ENCODE measurements at places on chromosomes 16 and 17. TPM values are rescaled to one million over a fixed set of nuclear protein-coding genes. Genes with fewer than 3 reads are reported as not detected.

Gene C16orf74
- total RNA-seq: 1.5 TPM

DNA sequence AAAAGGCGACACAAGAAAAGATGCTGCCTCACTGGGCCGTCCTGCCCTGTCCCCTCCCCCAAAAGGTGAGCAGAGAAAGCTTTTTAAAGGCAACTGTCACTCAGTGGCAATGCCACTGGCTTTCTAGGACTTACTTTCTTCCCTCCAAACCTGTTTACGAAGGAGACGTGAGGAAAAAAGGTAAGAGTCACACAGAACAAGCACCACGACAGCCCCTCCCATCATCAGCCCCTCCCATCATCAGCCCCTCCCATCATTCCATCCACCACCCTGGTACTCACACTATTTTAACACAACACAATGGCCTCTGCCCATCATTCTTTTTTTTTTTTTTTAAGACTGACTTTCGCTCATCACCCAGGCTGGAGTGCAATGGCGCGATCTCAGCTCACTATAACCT, 77.1 kb downstream of the NXN start:
- no peak overlapping the region for H3K4me3 ChIP-seq
- no peaks in the 10 kb centered on the region for H3K36me3 ChIP-seq
- H3K4me1 ChIP-seq: no peaks in the 10 kb centered on the region
- peak overlapping the region; percentile 78 for H3K27ac ChIP-seq
- peaks cover 31% of the 10 kb centered on the region for H3K27me3 ChIP-seq

Gene DBF4B
- total RNA-seq: 3.5 TPM

- H3K27ac ChIP-seq: no peak overlapping the region
- H3K36me3 ChIP-seq: no peaks in the 10 kb centered on the region
- H3K4me3 ChIP-seq: no peak overlapping the region
- no peak for DNase-seq
- H3K27me3 ChIP-seq: no peaks in the 10 kb centered on the region
- no peaks in the 10 kb centered on the region for H3K4me1 ChIP-seq
Measured at GRCh38 chr16:86892509-86892908, 314.2 kb downstream of the FOXL1 start.

GRCh38 chr16:56974549-56975300, 13.0 kb downstream of the CETP start:
- no peaks in the 10 kb centered on the region for H3K36me3 ChIP-seq
- no peak for DNase-seq
- H3K4me3 ChIP-seq: no peak overlapping the region
- H3K4me1 ChIP-seq: peaks cover 14% of the 10 kb centered on the region
- peak overlapping the region; percentile 32 for H3K27ac ChIP-seq
- H3K27me3 ChIP-seq: no peaks in the 10 kb centered on the region

Gene BICDL2
- 0.38 TPM for total RNA-seq

DNA sequence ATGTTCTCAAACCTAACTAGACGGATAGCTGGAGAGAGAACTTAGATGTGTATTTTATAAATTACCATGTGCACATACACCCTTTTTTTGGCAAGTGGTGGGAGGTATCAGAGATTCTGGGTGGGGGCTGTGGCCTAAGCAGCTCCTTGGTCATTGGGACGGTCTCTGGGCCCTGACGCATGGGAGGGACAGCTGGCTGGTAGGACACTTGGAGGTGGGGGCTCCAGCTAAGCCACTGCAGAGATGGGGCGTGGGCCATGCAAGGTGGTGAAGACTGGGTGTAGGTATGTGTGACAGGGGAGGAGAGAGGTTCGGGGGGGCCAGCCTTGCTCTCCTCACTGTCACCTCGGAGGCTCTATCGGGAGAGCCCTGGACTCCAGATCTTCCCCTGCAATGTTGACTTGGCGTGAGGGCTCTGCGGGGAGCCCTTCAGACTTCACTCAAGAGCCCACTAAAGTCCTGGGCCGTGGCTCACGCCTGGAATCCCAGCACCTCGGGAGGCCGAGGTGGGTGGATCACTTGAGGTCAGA, 17.1 kb downstream of the C1QTNF1 start:
- H3K4me1 ChIP-seq: no peaks in the 10 kb centered on the region
- no peak for DNase-seq
- H3K27me3 ChIP-seq: no peaks in the 10 kb centered on the region
- no peak overlapping the region for H3K4me3 ChIP-seq
- no peak overlapping the region for H3K27ac ChIP-seq

Gene TELO2
- total RNA-seq: 14.0 TPM

Gene IGSF6
- total RNA-seq: 10.7 TPM

- H3K27ac ChIP-seq: no peak overlapping the region
- H3K36me3 ChIP-seq: no peaks in the 10 kb centered on the region
- H3K4me1 ChIP-seq: no peaks in the 10 kb centered on the region
- DNase-seq: no peak
- no peak overlapping the region for H3K4me3 ChIP-seq
Measured at GRCh38 chr16:49739381-49739780, 116.5 kb downstream of the ZNF423 start.

DNA sequence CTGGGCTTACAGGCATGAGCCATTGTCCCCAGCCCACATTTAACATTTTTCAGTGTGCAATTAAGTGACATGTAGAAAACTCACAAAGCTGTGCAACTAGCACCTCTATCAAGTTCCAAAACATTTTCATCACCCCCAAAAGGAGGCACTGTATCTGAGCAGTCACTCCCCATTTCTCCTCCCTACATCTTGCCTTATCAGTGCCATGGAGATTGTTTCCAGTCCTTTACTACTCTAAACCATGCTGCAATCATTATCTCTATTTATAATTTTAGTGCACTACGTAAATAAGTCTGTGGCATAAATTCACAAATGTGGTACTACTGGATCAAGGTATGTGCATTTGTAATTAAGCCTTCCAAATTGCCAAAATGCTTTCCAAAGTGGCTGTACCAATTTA, 7.6 kb downstream of the MRPS23 start:
- no peak overlapping the region for H3K27ac ChIP-seq
- no peak for DNase-seq
- no peak overlapping the region for H3K4me3 ChIP-seq
- H3K4me1 ChIP-seq: no peaks in the 10 kb centered on the region

DNA sequence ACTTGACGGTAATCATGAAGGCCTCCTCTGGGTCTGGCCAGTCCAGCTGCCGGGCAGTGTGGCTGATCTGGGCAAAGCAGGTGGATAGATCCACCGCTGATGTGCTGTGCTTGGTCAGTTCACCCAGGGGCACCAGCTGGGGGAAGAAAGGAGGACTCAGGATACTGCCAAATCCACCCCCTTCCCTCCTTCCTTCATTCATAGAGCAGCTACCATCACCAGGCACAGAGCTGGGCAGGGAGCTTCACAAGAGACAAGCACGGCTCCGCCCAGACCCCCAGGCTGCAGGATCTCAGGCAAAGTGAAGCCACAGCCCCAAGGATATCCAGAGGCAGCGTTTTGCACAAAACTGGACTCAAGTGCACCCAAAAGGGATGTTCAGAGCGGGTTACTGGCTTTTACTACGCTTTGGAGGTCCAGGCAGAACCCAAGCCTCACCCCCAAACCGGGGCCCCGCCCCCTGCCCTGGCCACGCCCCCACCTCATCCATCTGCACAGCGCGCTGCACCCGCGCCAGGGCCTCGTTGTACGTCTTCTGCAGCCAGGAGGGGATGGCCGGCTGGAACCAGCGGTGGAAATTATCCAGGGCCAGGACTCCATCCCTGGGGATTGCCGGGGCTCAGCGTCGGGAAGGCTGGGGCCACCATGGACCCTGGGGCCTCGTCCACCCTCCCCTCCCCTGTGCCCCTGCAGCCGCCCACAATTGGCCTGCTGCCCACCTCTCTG, 9.1 kb downstream of the UNC13D start:
- no peak overlapping the region for H3K4me3 ChIP-seq
- peaks cover 69% of the 10 kb centered on the region for H3K36me3 ChIP-seq
- no peak overlapping the region for H3K27ac ChIP-seq
- no peaks in the 10 kb centered on the region for H3K27me3 ChIP-seq

Gene NPIPA2
- total RNA-seq: 0.38 TPM

- H3K4me3 ChIP-seq: no peak overlapping the region
- no peaks in the 10 kb centered on the region for H3K36me3 ChIP-seq
- no peak overlapping the region for H3K27ac ChIP-seq
- no peak for DNase-seq
- H3K27me3 ChIP-seq: peaks cover 21% of the 10 kb centered on the region
- H3K4me1 ChIP-seq: no peaks in the 10 kb centered on the region
Measured at GRCh38 chr17:6064868-6065267, 5.3 kb upstream of the WSCD1 start.

- no peaks in the 10 kb centered on the region for H3K27me3 ChIP-seq
- no peak for DNase-seq
- H3K4me1 ChIP-seq: peaks cover 8% of the 10 kb centered on the region
Measured at GRCh38 chr17:2716649-2717048, 5.1 kb upstream of the CLUH start.

- no peak overlapping the region for H3K4me3 ChIP-seq
- H3K27ac ChIP-seq: no peak overlapping the region
- no peak for DNase-seq
- H3K4me1 ChIP-seq: no peaks in the 10 kb centered on the region
- H3K36me3 ChIP-seq: peaks cover 100% of the 10 kb centered on the region
Measured at GRCh38 chr16:29983420-29984136, 9.9 kb downstream of the TAOK2 start.

Gene ZNF785
- 5.0 TPM for total RNA-seq

- no peak for DNase-seq
- no peak overlapping the region for H3K4me3 ChIP-seq
- no peaks in the 10 kb centered on the region for H3K27me3 ChIP-seq
- no peaks in the 10 kb centered on the region for H3K4me1 ChIP-seq
- peaks cover 3% of the 10 kb centered on the region for H3K36me3 ChIP-seq
Measured at GRCh38 chr17:44807093-44807816, 22.8 kb downstream of the GJC1 start.

DNA sequence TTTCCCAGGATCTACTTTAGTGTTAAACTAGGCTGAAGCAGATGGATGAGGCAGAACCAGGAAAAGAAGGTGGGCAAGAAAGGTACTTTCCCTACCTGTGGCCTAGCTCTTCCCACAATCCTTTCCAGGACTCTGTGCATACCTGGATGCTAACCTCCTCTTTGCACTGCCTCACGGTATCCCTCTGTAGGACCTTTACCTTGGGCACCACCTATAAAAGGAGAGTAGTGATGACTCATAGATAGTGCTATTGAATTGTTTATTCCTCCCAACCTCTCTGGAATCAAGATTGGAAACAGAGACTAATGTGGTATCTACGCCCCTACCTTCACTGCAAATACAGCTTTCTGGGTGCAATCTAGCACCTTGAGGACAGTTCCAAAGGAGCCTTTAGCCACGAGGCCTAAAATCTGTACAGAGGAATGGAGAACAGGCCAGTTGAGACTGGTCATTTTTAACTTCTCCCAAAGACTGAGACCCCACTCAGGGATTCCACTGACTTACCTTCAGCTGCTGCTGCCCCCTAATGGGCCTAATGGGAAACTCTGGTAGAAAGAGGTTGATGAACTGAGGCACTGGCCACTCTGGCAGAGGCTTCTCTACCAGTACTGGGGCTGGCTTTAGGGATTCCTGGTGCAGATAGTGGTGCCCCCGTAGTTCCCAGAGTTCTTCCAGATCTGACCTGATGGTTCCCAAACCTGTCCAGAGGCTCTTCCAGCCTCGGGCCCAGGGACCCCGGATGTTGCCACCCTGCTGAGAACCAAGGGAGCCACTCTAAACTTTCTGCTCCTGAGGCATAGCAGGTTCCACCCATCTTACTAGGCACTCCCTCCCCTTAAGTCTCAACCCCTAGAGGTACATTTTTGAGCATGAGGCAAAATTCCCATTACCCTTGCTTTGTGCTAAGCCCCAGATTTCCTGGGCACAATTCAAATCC, 781 bp downstream of the RSKR start:
- peak; percentile 28 for DNase-seq
- peaks cover 76% of the 10 kb centered on the region for H3K36me3 ChIP-seq
- H3K27me3 ChIP-seq: no peaks in the 10 kb centered on the region
- no peak overlapping the region for H3K27ac ChIP-seq
- no peaks in the 10 kb centered on the region for H3K4me1 ChIP-seq

Gene CACNG3
- total RNA-seq: under 0.01 TPM

Gene ANKS4B
- total RNA-seq: under 0.01 TPM

Gene OSGIN1
- 0.42 TPM for total RNA-seq

Measured in thymus (tissue), 14 donors.